Activated CD8-positive, alpha-beta memory T cell treated with anti-CD3 and anti-CD28 coated beads, Interleukin-2, amount 10 ng/mL, durations not matched to agents 7 days and 5 days (primary cell): ENCODE measurements at places on chromosomes 1 and 21. TPM values are rescaled to one million over a fixed set of nuclear protein-coding genes. Genes with fewer than 3 reads are reported as not detected.

- no peak for DNase-seq
Observed at GRCh38 chr1:88946861-88947260, 45.6 kb downstream of the KYAT3 start.

DNA sequence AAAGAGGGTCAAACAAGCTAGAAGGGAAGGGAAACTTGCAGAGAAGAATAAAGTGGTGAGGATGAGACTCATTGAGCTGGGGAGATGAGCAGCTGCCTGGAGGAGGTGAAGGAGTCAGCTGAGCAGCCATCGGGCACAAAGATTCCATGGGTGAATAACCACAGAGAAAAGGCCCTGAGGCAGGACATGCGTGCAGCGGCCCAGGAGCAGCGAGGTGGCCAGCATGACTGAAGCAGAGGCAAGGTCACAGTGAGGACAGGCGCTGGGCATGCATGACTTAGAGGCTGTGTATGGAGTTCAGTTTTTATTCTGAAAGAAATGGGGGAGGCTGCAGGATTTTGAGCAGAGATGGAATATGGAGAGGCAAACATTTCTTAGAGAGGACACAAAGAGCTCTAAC is 24.9 kb downstream of the OLFML2B start:
- DNase-seq: no peak

- DNase-seq: no peak
Observed at GRCh38 chr1:17640393-17640792, 100.9 kb downstream of the ARHGEF10L start.

GRCh38 chr21:32108566-32108965 is 170.3 kb downstream of the MIS18A start:
- no peak for DNase-seq

DNA sequence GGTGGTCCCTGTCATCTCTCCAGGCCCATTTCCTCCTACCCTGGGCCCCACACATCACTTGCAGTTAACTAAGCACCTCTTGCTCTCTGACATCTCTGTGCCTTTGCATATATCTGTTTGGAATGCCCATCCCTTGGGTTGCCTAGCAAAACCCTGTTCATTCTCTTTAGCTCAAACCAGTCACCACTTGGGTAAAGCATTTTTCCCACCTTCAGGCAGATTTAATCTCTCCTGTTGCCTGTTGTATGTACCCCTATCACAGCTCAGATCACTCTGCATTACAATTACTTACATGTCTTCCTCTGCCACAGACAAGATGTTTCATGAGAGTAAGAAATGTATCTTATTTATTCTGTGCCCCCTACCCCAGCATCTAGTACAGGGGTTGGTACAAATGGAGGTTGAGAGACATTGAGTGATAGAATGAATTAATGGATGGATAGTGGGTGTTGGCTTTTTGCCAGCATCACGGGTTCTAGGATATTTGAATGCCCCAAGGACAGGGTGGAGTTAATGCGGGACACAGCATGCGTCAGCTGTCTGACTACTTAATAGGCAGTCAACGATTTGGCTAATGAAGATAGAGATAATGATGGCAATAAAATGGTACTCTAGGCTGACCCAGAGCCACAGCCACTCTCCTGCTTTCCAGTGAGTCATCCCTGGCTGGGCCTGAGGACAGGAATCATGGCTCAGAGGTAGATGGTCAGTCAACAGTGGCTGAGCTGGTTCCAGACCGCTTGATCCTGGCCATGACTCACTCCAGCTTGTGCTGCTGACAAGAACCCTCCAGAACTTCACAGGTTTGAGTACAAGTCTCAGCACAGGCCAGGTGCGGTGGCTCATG is 6.5 kb downstream of the NR0B2 start:
- DNase-seq: no peak

DNA sequence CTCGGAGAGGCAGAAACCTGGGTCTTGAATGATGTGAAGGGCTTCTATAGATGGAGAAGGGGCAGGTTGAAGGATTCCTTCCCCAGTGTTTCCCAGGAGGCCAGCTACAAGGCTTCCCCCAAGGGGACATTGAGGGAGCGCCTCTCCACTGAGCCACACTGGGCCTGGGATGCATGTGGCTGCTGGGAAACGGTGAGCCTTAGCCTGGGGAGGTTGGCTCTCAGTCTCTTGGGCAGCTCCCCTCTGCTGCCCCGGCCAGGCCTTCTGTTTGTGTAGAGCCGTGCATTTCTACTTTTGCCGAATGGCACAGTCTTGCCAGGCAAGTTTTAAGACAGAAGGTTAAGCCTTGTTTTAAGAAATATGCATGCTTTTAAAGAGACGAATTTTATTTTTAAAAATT is 254.4 kb upstream of the POU3F1 start:
- DNase-seq: no peak

The ADGRL2 gene
- 0.05 TPM for total RNA-seq

The WNT4 gene
- not detected for total RNA-seq

The NEXN gene
- total RNA-seq: 1.4 TPM
